Dermis blood vessel endothelial cell (primary cell): ENCODE measurements at places on chromosomes 3 and 15. TPM values are rescaled to one million over a fixed set of nuclear protein-coding genes. Genes with fewer than 3 reads are reported as not detected.

Gene GOLGA6D
- total RNA-seq: not detected in 2 replicates

Gene SLC38A3
- total RNA-seq: not detected in 2 replicates

Gene PRTG
- 2.6 and 7.5 TPM in 2 replicates for total RNA-seq

Gene GPR160
- total RNA-seq: 7.7 and 11.2 TPM in 2 replicates

Gene UBAP1L
- 1.6 and 2.7 TPM in 2 replicates for total RNA-seq

Gene SAMD7
- total RNA-seq: not detected in 2 replicates

Gene ATP13A5
- not detected in 2 replicates for total RNA-seq

Gene DGKG
- total RNA-seq: under 0.01 and 0.42 TPM in 2 replicates

Gene HGD
- total RNA-seq: 0.60 and 2.4 TPM in 2 replicates

Gene ZIC1
- total RNA-seq: under 0.01 TPM in 1 of 2 replicates, not detected in the other

Gene CTXN2
- not detected in 2 replicates for total RNA-seq

Gene OSTN
- not detected in 2 replicates for total RNA-seq

Gene FAM81A
- total RNA-seq: 0.47 TPM in 1 of 2 replicates, not detected in the other
